ENCODE measurements at places on chromosomes 11 and 22.

- DNase-seq, result no peak
Measured at GRCh38 chr22:47396515-47396914, 634.1 kb downstream of the TBC1D22A start.

DNA sequence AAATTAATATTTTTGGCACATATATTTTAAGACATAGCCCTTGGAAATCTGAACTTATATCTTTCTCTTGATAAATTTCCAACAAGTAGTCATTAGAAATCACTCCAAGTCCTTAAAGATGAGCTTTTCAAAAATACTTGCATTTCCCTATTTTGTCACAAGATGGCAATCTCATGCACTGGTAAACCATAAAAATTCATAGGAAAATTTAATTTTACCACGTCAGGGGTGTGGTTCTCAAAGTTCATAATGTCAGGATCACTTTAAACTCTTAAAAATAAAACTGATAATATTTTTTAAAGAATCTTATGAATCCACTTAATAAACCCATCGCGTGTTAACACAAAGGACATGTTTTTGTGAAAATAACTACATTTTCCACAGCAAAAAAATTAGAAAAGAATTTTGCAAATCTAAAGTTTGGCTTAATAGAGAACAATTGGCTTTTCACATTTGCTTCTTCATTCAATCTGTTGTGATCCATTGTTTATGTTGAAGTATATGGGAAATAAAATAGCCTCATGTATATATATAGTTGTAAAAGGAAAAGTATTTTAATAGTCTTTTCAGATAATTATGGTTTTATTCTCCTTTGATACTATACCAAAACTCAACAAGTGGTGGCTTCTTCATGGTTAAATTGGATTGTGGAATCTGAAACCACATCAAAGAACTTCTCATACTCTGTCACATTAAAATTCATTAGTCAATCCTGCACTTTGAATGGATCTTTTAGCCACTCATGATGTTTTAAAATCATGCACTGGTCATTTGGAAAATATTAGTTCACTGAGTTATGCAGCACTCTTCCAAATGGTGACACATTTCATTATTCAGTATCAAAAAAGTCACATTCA is 169.1 kb downstream of the CADM1 start:
- DNase-seq, result peak; percentile 16

DNA sequence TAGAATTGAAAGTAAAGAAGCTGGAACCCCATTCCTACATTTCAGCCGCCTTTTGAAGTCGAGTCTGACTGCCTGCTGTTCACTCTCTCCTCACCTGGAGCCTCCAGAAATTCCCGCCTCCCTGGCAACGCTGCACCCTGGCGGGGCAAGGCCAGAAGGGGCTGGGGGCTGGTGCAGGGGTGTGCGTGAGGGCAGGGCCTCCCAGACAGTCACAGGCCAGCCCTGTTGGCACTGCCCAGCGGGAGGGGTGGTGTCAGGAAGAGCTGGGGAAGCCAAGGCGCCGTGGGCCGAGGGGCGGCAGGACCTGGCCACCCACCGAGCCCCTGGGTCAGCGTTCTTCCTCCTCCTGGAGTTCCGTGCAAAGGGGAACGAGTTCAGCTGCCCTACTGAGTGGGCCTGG is 123.2 kb downstream of the KCNQ1OT1 start:
- no peak for DNase-seq

GRCh38 chr11:61769169-61769920 is 16.9 kb downstream of the MYRF start:
- DNase-seq, result no peak
